ENCODE measurements at places on chromosomes 13 and 19.

- DNase-seq = no peak
These were observed 45.7 kb upstream of the TDRD3 start for GRCh38 chr13:60351326-60351725.

- no peak for DNase-seq
These were observed 4.3 kb downstream of the ZSCAN1 start for GRCh38 chr19:58037927-58038687.

- no peak for DNase-seq
These were observed 97.9 kb downstream of the DGKH start for GRCh38 chr13:42146359-42146758.

- DNase-seq = no peak
These were observed 18.3 kb downstream of the ZNF100 start for GRCh38 chr19:21749090-21749489.

- DNase-seq = no peak
These were observed 97.1 kb upstream of the SPATA13 start for GRCh38 chr13:24063281-24063877.

DNA sequence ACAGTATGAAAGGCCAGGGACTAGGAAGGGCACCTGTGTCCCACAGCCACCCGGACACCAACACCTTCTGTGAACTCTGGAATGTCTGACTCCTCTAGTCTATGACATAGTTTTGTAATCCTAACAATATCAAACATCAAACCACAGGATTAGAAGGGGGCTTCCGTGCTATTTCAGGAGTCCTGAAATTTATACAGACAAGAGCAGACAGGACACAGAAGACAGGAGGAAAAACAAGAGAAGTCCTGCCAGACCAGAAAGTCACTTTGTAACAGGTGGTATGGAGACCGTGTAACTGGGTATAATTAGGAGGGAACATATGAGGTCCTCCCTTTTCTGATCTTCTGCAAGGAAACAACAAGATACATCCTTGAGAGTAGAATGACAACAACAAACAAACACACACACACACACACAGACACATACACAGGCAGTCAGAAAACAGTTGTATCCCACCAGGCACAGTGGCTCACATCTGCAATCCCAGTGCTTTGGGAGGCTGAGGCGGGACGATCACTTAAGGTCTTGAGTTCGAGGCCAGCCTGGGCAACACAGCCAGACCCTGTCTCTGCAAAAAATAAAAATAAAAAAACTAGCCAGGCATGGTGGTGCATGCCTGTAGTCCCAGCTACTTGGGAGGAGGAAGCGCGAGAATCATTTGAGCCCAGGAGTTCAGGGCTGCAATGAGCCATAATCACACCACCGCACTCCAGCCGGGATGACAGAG lies 13.1 kb downstream of the INSR start:
- no peak for DNase-seq

GRCh38 chr19:3073159-3073563 lies 10.9 kb upstream of the TLE5 start:
- DNase-seq = no peak

GRCh38 chr13:79456656-79457365 lies 24.1 kb upstream of the NDFIP2 start:
- no peak for DNase-seq

All from CD8-positive, alpha-beta T cell (primary cell).